Activated naive CD4-positive, alpha-beta T cell (primary cell): ENCODE measurements at places on chromosomes 7 and 10.

DNA sequence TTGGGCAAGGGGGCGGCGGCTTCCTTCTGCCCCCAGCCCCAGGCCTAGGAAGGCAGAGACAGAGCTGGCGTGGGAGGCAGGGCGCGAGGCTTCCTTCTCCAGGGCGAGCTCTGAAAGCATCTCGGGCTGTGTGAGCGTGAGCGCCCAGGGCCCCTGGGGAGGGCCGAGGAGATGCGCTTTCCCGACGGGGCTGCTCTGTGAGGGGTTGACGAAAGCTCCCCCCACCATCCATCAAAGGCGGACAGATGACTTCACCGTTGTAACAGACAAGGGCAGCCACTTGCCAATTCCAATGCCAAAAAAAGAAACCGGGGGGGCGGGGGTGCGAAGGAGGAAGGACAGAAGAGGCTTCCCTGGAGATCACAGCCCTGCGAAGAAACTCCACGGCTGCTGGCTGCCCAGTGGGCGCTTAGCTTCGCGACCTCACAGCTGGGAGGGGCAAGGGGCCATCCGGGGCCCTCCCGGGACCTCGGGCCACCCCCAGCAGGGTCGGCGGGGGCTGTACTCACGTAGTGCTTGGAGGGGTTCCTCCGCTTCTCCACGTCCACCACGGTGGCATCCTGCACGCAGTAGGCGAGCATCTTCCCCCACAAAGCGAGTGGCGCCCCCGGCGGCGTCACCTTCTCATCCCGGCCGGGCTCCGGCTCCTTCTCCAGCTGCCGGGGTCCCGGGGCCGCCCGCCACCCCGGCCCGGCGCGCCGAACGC lies 537 bp downstream of the SH3PXD2A start:
- no peak for DNase-seq

- no peak for DNase-seq
Observed at GRCh38 chr10:48818081-48818480, 121.6 kb downstream of the LRRC18 start.

DNA sequence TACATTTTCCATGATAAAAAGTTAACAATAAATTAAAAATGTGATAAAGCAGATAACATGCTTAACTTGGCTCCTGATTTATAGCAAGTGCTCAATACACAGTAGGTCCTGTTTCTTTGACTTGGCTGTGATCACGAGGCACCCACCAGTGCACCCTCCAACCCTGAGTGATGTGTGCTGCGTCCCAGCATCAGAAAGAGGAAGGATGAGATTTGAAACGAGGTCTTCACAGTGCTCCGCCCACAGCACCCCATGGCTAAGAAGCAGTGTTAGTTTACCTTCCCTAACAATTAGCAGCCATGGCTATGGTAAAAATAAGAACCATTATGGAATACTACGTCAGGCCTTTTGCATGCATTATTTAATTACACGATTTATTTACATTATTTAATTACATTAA lies 292.0 kb upstream of the ZMIZ1 start:
- no peak for DNase-seq

GRCh38 chr10:4514445-4515108 lies 311.4 kb upstream of the AKR1E2 start:
- no peak for DNase-seq

- no peak for DNase-seq
Observed at GRCh38 chr7:29105191-29105590, 41.1 kb downstream of the CPVL start.

DNA sequence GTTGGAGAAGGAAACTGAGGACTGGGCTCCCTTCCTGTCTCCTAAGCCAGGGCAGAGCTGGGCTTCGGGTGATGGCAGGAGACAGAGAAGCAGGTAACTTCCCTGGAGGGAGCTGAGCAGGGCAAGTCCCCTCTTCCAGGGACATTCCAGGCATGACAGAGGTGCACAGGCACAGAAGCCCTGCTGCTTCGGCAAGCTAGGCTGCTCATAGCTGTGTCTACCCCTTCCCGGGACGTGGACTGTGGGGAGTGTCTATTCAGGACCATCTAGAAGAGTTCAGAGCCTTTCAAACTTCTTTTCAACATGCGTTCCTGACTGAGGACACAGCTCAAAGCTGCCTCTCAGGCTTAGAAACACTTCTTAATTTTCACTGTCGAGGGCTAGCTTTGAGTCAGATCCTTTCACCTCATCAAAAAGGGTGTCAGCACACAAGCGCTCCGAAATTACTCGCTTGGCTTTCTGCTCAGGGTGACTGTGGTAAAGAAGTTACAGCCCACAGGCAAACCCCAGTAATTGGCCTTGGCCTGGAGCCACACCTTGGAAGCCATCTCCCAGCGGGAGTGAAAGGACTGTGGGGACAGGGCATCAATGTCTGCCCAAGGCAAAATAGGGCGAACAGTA lies 63.7 kb upstream of the STEAP1B start:
- DNase-seq, result no peak

DNA sequence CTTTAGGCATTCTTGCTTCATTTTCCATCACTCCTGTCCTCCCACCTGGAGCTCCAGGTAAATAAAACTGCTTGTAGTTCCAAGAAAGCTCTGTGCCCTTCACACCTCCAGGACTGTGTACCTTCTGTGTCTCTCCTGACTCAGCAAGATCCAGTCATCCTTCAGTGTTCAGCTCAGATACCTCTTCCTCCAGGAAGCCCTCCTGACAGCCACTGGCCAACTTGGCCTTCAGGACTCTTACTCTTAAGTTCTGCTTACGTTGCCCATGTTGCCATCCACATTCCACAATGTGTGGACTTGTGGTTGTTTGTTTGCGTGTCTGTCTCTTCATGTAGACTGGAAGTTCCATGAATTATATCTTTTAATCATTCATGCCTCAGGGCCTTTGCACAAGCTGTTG lies 48.0 kb downstream of the SORCS3 start:
- DNase-seq, result no peak

DNA sequence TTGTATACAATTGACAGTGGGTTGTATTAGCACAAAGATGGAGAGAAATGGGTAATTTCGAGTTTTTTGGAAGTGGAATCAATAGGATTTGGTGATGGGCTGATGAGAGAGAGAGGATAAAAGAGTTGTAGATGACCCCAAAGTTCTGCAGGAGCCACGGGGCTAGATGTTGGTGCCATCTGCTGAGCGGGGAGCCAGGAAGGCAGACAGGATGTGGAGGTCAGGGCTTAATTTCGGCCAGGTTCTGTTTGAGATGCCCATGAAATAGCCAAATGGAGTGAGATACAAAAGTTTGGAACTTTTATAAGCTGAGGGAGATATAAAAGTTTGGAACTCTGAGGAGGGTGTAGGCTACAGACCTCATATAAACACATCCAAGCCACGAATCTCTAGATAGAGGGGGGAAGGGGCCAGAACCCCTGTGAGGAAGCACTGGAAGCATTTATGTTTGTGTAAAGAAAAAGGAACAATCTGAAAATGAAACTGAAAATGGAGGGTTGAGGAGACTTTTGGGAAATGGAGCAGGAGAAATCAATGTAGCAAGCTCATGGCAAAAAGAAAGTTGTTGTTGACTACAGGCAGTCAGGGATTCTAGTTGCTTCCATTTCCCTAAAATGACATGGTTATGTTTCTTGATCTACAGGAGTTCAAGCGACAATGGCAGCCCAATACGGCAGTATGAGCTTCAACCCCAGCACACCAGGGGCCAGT lies 2.2 kb downstream of the GIMAP4 start:
- DNase-seq, result no peak

DNA sequence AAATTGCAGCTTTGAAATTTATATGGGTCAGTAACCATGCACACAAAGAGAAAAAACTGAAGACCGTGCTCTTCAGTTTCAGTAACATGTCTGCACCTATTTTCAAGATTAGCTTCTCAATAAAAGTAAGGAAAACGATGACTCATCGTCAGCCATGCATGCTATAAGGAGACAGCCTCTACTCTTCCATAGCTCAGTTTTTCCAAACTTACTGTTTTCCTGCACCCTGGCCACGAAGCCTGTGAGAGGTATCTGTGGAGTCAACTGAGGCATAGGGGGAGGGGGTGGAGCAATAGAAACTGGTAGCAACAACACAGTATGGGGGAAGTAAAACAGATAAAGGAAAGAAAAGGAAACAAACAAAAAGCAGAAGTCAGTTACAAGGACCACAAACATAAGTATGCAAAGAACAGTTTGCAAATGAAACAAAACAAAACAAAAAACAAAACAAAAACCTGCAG lies 58.0 kb downstream of the PDSS1 start:
- no peak for DNase-seq

DNA sequence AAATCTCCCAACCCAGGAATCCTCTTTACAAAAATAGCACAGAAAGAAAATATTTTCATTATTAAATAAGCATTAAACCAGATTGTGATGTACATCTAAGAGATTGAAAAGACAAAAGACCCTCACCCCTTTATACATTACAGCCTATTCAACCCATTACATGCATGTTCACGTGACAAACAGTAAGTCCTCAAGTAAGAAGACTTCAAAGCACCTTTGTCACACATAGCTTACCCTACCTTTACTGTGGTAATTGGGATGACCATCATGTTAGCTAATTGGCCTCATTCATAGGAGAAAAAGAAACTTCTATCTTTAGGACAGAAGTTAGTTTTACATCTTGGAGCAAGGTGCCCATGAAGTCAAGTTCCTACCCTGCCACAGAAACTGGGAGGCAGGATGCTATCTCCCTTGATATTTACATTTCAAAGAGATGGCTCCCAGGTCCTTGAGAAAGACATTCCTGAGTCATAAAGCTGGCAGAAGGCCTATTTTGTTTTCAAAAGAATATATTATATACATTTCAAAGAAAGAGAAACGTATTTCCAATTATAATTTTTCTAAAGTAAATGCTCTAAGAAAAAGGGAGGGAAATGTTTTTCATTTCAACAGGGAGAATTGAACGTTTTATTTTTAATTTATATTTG lies 48.1 kb downstream of the GNAI1 start:
- no peak for DNase-seq

GRCh38 chr10:131858583-131859340 lies 42.0 kb upstream of the PPP2R2D start:
- no peak for DNase-seq

- DNase-seq, result peak; percentile 7
Observed at GRCh38 chr7:78039790-78040776, 241.5 kb downstream of the PHTF2 start.

DNA sequence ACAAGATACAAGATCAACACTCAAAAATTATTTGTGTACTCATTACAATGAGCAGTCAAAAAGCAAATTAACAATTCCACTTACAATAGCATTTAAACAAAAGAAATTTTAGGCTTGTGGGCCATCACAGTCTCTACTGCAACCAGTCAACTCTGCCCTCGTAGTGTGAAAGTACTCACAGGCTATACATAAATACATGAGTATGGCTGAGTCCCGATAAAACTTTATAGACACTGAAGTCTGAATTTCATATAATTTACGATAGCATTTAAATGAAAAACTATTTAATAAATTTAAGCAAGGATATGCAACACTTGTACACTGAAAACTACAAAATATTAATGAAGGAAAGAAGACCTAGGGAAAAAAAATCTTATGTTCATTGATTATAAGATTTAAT lies 90.1 kb downstream of the ZNF33B start:
- no peak for DNase-seq

GRCh38 chr7:108063520-108063933 lies 60.6 kb upstream of the LAMB1 start:
- no peak for DNase-seq

- no peak for DNase-seq
Observed at GRCh38 chr7:2633538-2634266, 1.9 kb downstream of the TTYH3 start.

DNA sequence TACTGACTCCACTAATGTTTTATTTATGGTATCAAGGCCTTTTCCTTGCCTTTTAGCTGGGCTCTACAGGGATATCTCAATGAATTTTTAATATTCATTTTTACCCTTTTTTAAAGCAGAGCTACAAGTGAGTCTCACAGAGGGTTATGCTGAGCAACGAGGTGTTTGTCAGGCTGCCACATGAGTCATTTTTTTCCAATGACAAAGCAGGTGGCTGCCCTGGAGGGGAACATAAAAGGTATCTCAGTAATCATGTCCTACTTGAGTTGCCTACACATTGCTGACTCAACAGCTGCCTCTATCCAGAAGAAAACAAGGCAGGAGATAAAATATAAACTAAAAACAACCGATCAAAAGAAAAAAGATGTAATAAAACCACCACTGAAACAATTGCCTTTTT lies 1004.9 kb upstream of the POT1 start:
- DNase-seq, result no peak

DNA sequence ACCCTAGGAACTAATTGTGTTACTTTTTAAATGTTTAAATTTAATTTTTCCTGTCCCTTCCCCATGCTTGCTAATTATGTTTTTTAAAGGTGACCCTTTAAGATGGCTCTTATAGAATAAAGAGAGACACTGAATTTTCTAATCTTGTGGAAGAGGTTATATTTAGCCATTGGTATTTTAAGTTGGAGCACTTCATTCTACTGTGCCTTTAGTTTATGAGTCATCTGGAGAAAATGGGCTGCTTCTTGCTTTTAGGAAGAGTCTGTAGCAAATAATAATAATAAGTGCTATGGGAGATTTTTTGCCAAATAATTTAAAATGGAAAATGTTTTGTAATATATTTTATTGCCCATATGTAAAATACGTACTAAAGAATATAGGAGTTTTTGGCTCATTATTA lies 139.7 kb downstream of the ADK start:
- no peak for DNase-seq

DNA sequence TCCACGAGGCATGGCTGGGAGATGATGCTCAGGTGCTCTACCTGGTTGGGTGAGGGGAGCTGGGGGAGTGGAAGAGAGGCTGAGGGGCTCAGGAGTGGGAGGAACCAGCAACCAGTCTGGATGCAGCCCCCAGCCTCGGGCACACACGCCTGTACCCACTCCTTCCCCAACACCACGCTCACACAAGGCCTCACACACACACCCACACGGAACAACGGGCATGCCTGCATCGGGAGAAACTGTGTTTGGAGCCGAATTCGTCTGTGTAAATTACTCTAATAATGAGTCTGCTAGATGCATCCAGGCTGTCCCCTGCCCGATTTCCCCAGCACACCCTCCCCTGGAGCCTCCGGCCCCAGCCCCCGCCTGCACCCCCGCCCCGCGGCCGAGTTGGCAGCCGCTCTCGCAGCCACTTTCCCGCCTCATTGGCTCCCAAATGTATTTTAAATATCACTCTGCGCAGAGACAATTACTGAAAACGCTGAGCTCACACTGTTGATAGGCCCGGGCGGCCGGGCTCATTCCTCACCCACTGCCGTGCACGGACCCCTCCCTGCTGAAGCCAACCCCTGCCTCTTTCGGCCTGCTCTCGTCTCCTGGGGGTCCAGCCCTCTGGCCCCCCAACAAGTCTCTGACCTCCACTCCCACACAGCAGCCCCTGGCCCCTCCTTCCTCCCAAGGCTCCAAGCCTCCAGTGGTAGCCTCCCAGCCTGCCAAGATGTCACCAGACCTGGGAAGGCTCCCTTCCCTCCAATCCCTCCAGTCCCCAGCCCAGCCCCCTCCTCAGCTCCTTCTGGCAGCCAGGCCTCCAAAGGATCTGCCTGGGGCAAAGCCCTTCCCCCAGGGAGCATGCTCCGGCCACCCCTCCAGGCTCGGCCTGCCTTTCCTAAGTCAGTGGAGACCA lies 11.1 kb downstream of the H2BK1 start:
- no peak for DNase-seq

GRCh38 chr7:92761391-92762097 lies 74.8 kb downstream of the CDK6 start:
- DNase-seq, result no peak

- no peak for DNase-seq
Observed at GRCh38 chr10:16965740-16966447, 148.7 kb upstream of the RSU1 start.

GRCh38 chr10:110414548-110415309 lies 83.0 kb upstream of the DUSP5 start:
- peak; percentile 61 for DNase-seq
